ENCODE measurements at places on chromosomes 11 and 22. TPM values are rescaled to one million over a fixed set of nuclear protein-coding genes. Genes with fewer than 3 reads are reported as not detected.

MPEG1 gene
- 18.3 TPM for total RNA-seq

INCENP gene
- total RNA-seq: 10.5 TPM

XKR3 gene
- not detected for total RNA-seq

OR5P2 gene
- total RNA-seq: not detected

BLID gene
- total RNA-seq: not detected

OR5AS1 gene
- total RNA-seq: not detected

FXYD2 gene
- total RNA-seq: 2.7 TPM

CLDN5 gene
- total RNA-seq: 29.9 TPM

PGA3 gene
- total RNA-seq: 1.2 TPM

FAM111B gene
- 1.1 TPM for total RNA-seq

C11orf16 gene
- total RNA-seq: not detected

OR9Q2 gene
- not detected for total RNA-seq

MFRP gene
- total RNA-seq: not detected

BAIAP2L2 gene
- total RNA-seq: 0.30 TPM

TUB gene
- 21.4 TPM for total RNA-seq

ALDH3B2 gene
- total RNA-seq: not detected

TSG101 gene
- total RNA-seq: 62.6 TPM

HTR3B gene
- total RNA-seq: not detected

SCGB1A1 gene
- not detected for total RNA-seq

BTG4 gene
- not detected for total RNA-seq

MMP1 gene
- total RNA-seq: not detected

PDGFD gene
- 9.0 TPM for total RNA-seq

ART1 gene
- 1.7 TPM for total RNA-seq

UBQLN3 gene
- not detected for total RNA-seq

CNGA4 gene
- not detected for total RNA-seq

PHF21B gene
- not detected for total RNA-seq

TMEM25 gene
- 10.8 TPM for total RNA-seq

NEU3 gene
- 4.5 TPM for total RNA-seq

CECR2 gene
- 6.4 TPM for total RNA-seq

MS4A3 gene
- total RNA-seq: not detected

KCNJ11 gene
- 23.5 TPM for total RNA-seq

SLC22A12 gene
- not detected for total RNA-seq

RBM14 gene
- 30.1 TPM for total RNA-seq
